Stimulated activated CD4-positive, alpha-beta T cell treated with anti-CD3 and anti-CD28 coated beads, Interleukin-1b, Interleukin-23, amount 100 ng/mL, for 1 hour (primary cell): ENCODE measurements at places on chromosomes 7 and 10.

DNA sequence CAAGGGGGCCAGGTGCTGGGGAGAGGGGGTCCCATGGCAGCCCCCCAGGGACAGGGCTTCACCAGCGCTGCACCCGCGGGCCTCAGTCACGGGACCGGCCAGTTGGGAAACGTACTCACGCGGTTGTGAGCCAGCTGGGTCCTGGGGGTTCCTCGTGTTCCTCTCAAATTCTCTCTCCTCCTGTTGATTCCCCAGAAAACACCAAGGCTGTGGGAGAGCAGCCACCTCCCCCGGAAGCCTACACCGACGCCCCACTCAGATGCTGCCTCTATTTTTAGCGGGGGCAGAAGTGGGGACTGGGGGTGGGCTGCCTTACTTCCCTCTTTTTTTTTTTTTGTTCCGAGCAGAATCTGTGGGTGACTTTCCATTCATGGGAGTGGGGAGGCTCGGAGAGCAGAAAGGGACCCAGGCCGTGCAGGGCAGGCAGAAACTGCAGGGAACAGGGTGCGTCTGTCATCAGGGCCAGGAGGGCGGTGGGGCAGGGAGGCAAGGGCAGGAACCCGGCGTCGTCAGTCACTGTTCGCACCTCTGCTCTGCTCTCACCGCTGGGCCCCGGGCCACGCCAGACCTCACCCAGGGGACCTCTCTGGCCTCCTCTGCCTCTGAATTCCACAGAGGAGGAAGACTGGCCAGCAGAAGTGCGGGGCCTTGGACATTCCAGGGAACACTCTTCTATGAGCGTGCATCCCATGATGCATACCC, 63.1 kb downstream of the CARD11 start:
- no peak for DNase-seq

GRCh38 chr10:116692225-116692624, 50.1 kb downstream of the HSPA12A start:
- DNase-seq: no peak

GRCh38 chr7:159016591-159016990, 128.1 kb downstream of the VIPR2 start:
- DNase-seq: no peak

DNA sequence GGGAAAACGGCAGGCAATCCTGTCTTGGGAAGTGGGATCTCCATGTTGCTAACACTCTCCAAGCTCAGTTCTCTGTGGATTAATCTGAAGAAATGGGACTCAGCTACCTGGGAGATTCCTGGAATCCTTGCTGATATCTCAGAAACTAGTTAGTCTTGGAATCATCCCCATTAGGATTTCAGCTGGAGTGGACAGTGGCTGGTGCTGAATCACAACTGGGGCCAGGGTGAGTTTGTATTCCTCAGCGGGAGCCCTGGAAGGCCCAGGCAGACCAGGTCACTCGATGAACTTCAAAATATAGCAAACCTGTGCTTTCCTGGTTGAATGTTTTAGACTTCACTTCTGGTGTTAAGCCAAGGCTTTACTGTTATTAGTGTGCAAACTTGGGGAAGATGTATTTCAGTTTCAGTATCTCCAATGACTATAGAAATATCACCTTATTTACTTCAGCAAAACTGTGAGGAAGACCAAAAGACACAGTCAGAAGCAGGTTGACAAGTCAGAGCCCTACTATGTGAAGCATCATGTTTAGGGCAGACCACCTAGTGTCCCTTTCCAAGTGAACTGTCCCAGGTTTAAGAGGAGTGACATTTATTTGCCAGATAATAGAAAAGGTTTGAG, 126.1 kb downstream of the AOAH start:
- no peak for DNase-seq

DNA sequence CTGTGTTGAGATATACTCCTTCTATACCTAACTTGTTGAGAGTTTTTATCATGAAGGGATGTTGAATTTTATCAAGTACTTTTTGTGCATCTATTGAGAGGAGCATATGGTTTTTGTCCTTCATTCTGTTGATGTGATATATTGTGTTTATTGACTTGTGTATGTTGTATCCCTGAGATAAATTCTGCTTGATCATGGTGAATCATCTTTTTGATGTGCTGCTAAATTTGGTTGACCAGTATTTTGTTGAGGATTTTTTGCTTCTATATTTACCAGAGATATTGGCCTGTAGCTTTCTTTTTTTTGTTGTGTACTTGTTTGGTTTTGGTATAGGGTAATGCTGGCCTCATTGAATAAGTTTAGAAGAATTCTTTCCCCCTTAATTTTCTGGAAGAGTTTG, 32.4 kb downstream of the NEURL1 start:
- no peak for DNase-seq

DNA sequence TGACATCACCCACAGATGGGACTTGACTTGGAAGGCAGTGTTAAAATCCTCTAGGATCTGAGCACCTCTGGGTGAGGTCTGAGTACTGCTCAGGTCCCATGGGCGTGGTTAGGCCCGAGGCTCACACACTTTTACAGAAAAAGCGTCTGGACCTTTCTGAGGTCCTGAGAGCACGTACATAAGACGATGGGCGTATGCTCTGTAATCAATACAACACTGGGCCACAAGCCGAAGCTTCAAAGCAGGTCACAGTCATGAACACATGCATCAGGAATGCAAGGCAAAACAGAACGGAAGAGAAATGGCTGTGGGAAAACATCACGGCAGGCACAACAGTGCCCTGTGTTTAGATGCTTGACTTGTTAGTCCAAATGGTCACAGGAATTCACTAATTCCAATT, 112.2 kb downstream of the LARP4B start:
- no peak for DNase-seq
